Epithelial cell of proximal tubule (primary cell): ENCODE measurements at places on chromosomes 1 and 21. TPM values are rescaled to one million over a fixed set of nuclear protein-coding genes. Genes with fewer than 3 reads are reported as not detected.
A peak's percentile ranks its signal among the peaks of the same experiment; 100 is the strongest.

The TAF5L gene
- 9.1 and 17.8 TPM in 2 replicates for total RNA-seq

The URB2 gene
- 10.3 and 17.3 TPM in 2 replicates for total RNA-seq

The GOLT1A gene
- total RNA-seq: 1.7 and 3.0 TPM in 2 replicates

DNA sequence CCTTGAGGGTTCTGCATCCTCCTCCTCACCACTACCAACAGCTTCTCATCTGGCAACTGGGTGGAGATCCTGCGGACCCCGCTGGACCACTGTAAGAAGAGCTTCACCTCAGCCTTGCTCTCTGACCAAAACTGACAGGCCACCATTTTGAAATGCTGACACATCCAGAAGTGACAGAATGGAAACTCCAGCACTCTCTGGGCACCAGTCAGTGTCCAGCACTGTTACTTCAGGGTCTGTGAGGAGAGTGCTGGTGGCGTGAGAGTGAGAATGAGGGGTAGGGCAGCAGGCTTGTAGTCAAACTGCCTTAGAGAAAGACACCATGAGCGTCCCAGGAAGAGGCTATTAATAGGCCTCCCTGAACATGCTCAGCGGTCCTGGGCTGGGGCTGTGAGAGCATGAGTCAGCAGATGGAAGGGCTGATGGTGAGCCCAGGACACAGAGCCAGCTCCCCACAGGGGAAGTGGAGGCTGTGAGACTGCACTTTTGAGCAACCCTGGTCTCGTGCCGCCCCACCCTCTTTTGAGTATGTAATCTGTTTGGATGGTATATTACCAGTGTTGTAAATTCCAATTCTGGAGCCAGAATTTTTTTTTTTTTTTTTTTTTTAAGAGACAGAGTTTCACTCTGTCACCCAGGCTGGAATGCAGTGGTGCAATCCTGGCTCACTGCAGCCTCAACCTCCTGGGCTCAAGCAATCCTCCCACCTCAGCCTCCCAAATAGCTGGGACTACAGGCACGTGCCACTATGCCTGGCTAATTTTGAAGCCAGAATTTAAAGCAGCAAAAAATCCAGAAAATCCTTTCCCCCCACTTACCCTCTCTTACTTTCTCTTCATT lies 34.4 kb upstream of the SLC30A1 start:
- peak; percentile 38 for DNase-seq

The CLCNKA gene
- 0.14 TPM in 1 of 2 replicates, not detected in the other for total RNA-seq

DNA sequence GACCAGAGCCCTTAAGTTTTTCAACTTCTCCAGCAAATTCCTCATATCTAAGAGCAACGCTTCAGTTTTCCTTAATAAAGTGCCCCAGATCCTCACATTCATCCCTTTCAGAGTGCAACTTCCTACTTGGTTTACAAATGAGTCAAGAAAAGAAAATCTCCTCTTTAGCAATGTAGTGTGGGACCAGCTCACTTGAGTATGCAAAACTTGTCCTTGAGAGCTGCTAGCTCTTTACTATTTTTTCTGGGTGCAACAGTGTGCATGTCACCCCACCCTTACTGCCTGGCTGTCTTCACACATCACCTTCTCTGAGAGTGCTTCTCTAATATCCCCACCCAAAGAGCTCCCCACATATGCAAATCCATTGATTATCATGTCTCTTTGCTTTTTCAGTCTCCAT lies 203.1 kb upstream of the CAMK1G start:
- no peak for DNase-seq

The PFKFB2 gene
- total RNA-seq: 3.8 and 5.1 TPM in 2 replicates

DNA sequence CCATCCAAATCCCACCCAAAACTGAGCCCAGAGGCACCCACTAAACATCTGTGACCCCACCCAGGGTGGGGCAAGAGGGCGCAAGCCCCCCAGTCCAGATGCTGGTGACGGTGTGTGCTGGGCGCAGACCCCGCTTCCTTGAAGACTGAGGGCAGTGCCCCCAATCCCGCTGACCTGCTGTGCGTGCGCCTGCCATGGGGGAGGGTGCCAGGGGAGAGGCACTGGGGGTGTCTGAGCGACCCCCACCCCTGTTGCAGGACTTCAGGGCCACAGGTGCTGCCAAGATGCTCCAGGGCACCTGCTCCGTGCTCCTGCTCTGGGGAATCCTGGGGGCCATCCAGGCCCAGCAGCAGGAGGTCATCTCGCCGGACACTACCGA lies 13.3 kb downstream of the COL6A2 start:
- no peak for DNase-seq

The CNN3 gene
- 196 and 284 TPM in 2 replicates for total RNA-seq

DNA sequence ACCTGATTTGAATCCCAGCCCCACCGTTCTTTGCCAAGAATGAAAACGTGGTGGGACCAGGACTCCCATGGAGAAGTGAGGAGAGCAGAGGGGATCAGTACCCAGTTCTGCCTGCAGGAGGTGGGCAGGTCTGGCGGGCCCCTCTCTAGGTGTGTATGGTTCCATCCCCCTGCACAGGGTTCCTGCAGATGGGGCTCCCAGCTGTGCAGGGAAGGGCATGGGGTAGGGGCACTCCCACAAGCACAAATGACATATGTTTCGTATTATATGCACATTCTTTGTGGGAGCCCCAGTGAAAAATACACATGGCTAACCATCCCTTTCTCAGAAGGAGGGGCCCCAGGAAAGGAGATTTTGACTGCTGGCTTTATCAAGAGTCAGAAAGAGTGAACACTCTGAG lies 144.6 kb downstream of the PLPP3 start:
- no peak for DNase-seq

The SMYD3 gene
- 18.3 and 23.8 TPM in 2 replicates for total RNA-seq

GRCh38 chr21:42939582-42940413 lies 14.4 kb upstream of the ERVH48-1 start:
- DNase-seq: peak; percentile 81

DNA sequence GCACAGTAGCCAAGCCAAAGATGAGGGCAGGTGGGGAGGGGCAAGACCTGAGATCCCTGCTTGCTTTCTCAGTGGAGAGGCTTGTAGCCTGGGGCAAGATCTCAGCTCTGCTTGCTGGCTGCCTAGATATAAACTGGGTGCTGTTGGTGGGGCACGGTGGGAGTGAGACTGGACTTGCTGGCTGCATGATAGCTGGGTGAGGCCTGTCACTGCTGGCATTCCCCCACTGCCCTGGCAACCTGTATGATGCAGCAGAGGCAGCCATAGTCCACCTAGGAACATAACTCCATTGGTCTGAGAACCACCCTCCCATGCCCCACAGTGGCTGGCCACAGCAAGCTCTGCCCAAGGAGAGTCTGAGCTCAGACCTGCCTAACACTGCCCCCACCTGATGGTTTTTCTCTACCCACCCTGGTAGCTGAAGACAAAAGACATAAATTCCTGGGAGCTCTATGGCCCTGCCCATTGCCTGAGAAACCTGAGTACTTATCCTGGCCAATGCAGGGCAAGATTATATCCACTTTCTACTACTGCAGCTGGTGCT lies 261.9 kb upstream of the DEPDC1 start:
- DNase-seq: no peak

DNA sequence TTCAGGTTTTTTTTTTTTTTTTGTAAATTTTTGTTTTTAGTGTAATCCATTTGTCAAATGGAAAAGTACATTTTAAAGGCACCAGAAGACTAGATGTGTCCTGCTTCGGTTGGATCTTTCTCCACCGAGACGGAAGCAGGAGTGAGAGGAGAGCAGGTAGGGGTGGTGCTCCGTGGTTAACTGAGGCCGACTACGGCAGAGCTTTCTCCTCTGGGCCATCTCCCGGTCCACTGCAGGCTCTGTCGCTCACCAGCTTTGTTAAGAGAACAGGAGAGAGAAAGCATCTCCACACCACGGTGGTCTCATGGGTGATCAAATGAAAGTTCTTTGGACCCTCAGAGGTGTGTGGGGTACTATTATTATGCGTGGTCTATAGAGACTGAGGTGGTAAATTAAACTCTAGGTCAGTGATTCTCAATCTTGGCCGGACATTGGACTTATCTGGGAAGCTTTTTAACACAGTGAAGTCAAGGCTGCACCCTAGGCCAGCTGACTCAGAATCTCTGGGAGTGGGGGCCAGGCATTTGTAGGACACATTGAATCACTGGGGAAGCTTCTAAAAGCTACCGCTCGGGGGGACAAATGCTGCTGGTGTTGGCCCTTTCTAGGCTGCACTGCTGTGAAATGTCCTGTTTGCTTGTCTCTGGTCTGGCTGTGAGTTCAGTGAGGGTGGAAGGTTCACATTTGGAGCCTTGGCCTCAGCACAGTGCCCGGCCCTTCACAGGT lies 25.0 kb downstream of the ABCA4 start:
- no peak for DNase-seq

GRCh38 chr1:172642970-172643369 lies 15.9 kb upstream of the FASLG start:
- DNase-seq: no peak

The S100A6 gene
- total RNA-seq: 1,217 and 1,569 TPM in 2 replicates
